ENCODE measurements at places on chromosomes 3 and 15. TPM values are rescaled to one million over a fixed set of nuclear protein-coding genes. Genes with fewer than 3 reads are reported as not detected.

The NAALADL2 gene
- total RNA-seq = 3.3 TPM

The NUP210 gene
- total RNA-seq = 0.36 TPM

The RBMS3 gene
- 32.3 TPM for total RNA-seq

The CRELD1 gene
- 18.8 TPM for total RNA-seq

The KNL1 gene
- total RNA-seq = 3.3 TPM

The KBTBD13 gene
- total RNA-seq = not detected

The CFAP20DC gene
- 0.57 TPM for total RNA-seq

The ZNF385D gene
- total RNA-seq = 7.8 TPM

The CHRFAM7A gene
- total RNA-seq = 1.8 TPM

The CCR4 gene
- not detected for total RNA-seq

The ITGA11 gene
- total RNA-seq = 193 TPM

The DNAJB8 gene
- not detected for total RNA-seq

The DAZL gene
- not detected for total RNA-seq

The RNU6-1 gene
- not detected for total RNA-seq

The GNAT1 gene
- not detected for total RNA-seq

The PRTG gene
- total RNA-seq = 13.6 TPM

The SLC38A3 gene
- total RNA-seq = 0.68 TPM

The WDR93 gene
- not detected for total RNA-seq

The MED12L gene
- 5.0 TPM for total RNA-seq

The MYL3 gene
- 0.43 TPM for total RNA-seq

The CILP gene
- total RNA-seq = 1.1 TPM

The RHOV gene
- 0.43 TPM for total RNA-seq

The GORASP1 gene
- total RNA-seq = 39.5 TPM

The SLC12A8 gene
- total RNA-seq = 4.4 TPM

The ERICH6 gene
- 0.09 TPM for total RNA-seq

The NLGN1 gene
- total RNA-seq = 0.91 TPM

The C2CD4B gene
- total RNA-seq = not detected

The NDN gene
- 59.5 TPM for total RNA-seq

The EPHB3 gene
- 17.2 TPM for total RNA-seq

The TJP1 gene
- total RNA-seq = 118 TPM

The PLSCR5 gene
- total RNA-seq = not detected

The GPR149 gene
- total RNA-seq = not detected

The CLDN11 gene
- total RNA-seq = 0.70 TPM

The AMOTL2 gene
- total RNA-seq = 150 TPM

The SERPINI2 gene
- 0.32 TPM for total RNA-seq

The THAP10 gene
- 1.6 TPM for total RNA-seq

The CAPN3 gene
- 0.38 TPM for total RNA-seq

The SLC12A1 gene
- total RNA-seq = not detected

The TMCO5A gene
- not detected for total RNA-seq

The GXYLT2 gene
- 62.6 TPM for total RNA-seq

The SLC51A gene
- not detected for total RNA-seq

The P2RY13 gene
- total RNA-seq = not detected

The C2CD4A gene
- not detected for total RNA-seq

The SELENOK gene
- 40.3 TPM for total RNA-seq

Measured in astrocyte (in vitro differentiated cells and primary cell).